ENCODE measurements at places on chromosomes 11 and 22. TPM values are rescaled to one million over a fixed set of nuclear protein-coding genes. Genes with fewer than 3 reads are reported as not detected.

- DNase-seq, result no peak
Measured at GRCh38 chr11:116118138-116118470, 613.9 kb upstream of the CADM1 start.

DNA sequence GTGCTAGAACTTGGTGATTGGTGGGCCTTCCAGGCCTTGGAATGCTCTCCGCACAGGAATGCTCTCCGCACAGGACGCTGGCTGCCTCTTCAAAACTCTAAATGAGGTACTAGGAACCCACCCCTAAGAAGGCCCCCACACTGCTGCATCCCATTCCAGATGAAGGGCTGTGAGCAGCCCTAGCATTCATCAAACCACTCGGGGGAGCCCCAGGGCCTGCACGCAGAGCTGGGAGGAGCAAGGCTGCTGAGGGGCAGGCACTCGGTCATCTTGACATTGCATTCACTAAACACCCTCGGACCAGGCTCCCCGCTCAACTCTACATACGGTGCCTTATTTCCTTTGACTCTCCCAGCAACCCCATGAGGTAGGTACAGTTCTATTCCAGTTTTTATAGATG is 49.2 kb upstream of the EMID1 start:
- DNase-seq, result no peak

DNA sequence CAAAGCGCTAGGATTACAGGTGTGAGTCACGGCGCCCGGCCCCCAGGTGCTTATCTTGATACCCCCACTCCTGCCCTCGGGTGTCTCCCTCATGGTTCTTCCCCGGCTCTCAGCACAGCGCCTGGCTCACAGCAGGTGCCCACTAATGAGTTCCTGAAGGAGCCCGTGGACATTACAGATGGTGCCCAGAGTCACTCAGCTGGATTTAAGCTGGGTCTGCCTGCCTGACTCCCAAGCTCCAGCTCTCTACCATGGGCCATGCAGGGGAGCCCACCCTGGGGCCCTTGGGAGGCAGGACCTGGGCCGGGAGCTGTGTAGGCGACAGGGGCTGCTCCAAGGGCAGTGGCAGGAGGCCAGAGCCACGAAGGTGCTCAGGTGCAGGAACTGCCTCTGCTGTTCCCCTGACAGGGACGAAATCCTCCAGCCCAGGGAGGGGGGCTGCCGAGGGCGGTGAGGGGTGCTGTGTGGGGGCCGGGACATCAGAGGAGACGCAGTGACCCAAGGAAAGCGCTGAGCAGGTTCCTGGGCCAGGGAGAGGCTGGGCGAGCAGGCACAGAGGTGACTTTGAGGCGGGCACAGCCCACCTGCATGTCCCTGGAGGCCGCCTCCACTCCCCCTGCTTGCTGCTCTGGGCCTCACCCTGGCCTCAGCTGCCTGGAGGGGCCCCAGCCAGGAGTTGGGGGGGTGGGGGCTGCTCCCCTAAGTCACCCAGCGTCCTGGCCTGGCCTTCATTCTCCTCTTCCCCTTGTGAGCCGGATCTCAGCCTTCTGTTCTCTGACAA is 14.6 kb upstream of the FLRT1 start:
- no peak for DNase-seq

DNA sequence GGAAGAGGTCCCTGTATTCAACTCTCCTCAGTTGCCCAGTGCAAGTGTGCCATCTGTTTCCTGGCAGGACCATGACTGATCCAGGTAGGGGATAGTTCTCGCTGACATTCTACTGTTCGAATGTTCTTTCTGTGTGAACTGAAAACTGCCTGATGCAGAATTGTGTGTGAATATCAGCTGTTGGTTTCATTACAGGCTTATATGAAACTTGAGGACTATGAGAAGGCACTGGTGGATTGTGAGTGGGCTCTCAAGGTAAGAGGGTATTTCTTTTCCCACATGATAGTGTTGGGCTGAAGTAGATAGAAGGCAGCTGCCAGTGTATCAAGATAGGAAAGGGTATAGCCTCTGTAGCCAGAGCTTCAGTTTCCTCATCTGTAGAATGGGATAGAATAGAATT is 15.3 kb downstream of the TTC12 start:
- DNase-seq, result no peak

DNA sequence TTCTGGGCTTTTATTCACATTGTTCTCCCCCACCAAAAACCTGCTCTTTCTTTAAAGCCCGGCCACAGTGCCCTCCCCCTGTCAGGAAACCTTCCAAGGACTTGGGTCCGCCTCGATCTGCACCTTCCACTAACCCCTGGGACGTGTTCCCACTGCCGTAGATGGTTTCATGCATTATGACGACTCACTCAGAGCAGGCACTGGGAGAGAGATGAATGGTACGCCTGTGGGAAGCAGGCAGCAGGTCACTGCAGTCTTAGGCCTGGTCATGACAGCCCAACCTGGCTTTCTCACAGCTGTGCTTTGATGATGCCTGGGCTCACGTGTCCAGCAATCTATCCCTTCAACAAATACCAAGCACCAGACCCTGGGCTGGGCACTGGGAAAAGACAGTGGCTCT is 115.7 kb downstream of the WNT7B start:
- DNase-seq, result no peak

DNA sequence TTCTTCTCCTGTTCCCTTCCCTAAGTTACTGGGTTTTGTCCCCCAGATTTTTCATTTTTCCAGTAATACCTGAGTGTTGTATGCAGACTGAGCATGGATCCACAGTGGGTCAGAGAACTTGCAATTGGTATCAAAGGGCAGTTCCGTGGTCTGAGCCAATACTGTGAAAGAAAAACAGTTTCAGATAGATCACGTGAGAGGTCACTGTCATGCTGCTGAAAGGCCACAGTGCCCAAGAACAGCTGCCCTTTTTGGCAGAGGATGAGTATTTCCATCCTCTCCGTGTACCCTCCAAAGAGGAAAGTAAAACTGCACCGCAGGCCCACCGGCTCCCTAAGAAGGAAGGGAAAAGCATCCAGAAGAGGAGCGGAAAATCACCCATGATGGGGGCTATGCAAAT is 73.0 kb upstream of the TBCEL start:
- DNase-seq, result no peak

- no peak for DNase-seq
Measured at GRCh38 chr11:62999649-63000048, 14.9 kb upstream of the SLC22A6 start.

GRCh38 chr22:33535937-33536875 is 384.1 kb downstream of the LARGE1 start:
- no peak for DNase-seq

- no peak for DNase-seq
Measured at GRCh38 chr11:73157101-73158010, 15.2 kb upstream of the FCHSD2 start.

- DNase-seq, result no peak
Measured at GRCh38 chr11:23509821-23510220, 649.5 kb upstream of the CCDC179 start.

DNA sequence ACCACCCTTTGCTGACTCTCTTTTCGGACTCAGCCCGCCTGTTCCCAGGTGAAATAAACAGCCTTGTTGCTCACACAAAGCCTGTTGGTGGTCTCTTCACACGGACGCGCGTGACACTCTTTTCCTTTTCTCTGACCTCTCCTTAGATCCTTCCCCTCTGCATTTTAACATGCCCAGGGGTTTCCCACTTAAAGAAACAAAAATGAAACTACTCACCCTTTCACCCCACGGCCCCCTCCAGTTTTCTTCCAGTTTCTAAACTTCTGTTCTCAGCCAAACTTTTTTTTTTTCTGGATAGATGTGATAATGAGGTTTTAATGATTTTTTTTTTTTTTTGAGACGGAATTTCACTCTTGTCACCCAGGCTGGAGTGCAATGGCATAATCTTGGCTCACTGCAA is 32.8 kb upstream of the NUP50 start:
- DNase-seq, result no peak

DNA sequence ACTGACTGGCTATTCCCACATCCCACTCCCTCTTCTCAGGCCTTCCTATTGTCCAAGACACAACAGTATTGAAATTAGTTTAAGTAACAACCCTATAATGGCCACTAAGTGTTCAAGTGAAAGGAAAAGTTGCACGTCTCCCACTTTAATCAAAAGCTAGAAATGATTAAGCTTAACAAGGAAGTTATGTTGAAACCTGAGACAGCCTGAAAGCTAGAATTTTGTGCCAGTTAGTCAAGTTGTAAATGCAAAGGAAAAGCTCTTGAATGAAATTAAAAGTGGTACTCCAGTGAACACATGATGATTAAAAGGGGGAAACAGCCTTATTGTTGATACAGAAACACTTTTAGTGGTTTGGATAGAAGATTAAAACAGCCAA is 332.7 kb downstream of the CASP12 start:
- no peak for DNase-seq

GRCh38 chr11:86524620-86525352 is 147.6 kb downstream of the ME3 start:
- DNase-seq, result no peak

DNA sequence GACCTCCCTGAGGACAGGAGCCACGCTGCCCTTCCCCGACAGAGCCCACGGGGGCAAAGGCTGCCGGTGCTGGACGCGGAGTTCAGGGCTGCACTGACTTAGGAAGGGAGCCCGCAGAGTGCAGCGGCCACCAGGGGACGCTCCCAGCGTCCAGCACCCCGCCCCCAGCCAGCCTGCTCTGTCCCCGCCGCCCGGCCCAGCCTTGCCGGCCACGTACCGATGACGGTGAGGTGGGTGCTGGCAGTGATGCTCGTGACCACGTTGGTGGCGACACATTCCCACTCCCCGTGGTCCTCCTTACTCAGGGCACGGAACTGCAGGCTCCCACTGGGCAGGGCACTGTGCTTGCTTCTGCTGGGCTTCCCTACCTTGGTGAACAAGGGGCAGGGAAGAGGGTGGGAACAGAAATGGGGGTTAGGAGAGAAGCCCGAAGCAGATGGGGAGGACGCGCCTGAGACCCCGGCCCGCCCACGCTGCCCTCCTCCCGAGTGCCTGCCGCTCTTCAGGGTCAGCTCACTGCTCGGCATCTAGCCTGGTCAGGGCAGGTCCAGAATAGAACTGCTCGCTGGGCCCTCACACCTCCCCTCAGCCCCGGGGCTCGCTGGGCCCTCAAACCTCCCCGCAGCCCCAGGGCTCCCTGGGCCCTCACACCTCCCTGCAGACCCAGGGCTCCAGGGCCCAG is 25.9 kb downstream of the IGSF9B start:
- DNase-seq, result no peak

GRCh38 chr11:8597182-8597581 is 3.2 kb upstream of the STK33 start:
- no peak for DNase-seq

DNA sequence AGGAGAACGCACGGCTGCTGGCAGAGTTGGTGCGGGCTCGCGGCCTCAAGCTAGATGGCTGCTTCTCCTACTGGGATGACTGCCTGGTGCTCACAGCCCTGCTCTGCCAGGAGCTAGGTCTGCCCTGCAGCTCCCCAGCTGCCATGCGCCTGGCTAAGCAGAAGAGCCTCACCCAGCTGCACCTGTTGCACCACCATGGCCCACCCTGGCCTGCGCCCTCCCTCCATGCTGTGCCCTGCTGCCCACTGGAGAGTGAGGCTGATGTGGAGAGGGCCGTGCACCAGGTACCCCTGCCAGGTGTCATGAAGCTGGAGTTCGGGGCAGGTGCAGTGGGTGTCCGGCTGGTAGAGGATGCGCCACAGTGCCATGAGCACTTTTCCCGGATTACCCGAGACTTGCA is 4.8 kb upstream of the RPS6KB2 start:
- no peak for DNase-seq

- DNase-seq, result no peak
Measured at GRCh38 chr22:46974077-46974476, 211.6 kb downstream of the TBC1D22A start.

DNA sequence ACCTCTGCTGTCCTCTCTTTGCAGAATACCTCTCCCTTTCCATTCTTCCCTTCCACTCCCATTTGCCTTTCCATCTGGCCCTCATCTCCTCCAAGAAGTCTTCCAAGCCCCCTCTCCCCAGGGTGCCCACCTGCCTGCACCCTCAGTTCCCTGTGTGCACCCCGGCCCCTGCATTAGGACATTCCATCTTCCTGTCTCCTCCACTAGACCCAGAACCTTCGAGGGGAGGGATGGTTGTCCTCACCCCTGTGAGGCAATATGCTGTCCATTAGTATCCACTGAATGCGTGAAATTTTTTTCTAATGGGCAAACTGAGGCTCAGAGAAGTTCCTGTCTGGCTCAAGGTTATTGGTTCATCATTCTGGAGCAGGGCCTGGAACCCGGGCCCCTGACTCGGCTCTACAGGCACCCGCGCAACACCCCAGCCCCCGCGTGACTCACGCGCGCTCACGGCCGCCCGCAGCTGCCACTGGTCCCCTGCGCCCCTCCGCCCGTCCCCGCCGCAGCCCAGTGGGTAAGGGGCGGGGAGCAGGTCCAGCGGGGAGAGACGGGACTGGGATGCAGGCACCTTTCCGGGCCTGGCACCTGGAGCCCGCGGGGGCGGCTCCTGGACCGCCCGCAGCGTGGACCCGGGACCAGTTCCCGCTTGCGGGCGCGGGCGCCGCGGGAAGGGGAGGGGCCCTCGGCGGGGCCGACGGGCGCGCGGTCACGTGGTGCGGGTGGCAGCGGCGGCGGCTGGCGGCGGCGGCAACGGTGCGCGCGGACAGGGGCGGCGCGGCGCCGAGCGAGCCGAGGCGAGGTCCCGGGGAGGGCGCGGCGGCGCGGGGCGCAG is 7.0 kb downstream of the SEPTIN3 start:
- DNase-seq, result peak; percentile 57

GRCh38 chr22:46823248-46823647 is 60.8 kb downstream of the TBC1D22A start:
- DNase-seq, result no peak

- DNase-seq, result no peak
Measured at GRCh38 chr11:55655096-55655495, 6.9 kb upstream of the OR4C6 start.

- no peak for DNase-seq
Measured at GRCh38 chr11:122140500-122140899, 24.5 kb upstream of the BLID start.

GRCh38 chr11:20114588-20114987 is 45.7 kb downstream of the DBX1 start:
- DNase-seq, result no peak

- DNase-seq, result no peak
Measured at GRCh38 chr11:28834877-28835276, 726.7 kb downstream of the METTL15 start.

- no peak for DNase-seq
Measured at GRCh38 chr11:45248501-45249011, 37.6 kb downstream of the SYT13 start.

DNA sequence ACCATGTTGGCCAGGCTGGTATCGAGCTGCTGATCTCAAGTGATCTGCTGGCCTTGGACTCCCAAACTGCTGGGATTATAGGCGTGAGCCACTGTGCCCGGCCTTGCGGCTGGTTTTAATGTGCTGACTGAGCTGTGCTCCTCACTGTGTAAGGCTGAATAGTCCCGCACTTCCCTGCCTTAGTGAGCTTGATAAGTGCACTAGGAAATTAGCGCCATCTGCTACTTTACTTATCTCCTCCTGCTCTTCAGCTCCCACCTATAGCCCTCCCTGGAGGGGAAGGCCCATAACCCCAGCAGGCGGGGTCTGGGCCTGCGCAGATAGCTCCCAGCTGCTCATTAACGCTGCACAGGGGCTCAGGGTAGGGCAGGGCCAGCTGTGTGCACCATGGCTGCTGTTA is 49.4 kb downstream of the CLMP start:
- DNase-seq, result no peak

The CHCHD10 gene
- 61.8 TPM for total RNA-seq

The WNT11 gene
- 22.5 TPM for total RNA-seq

The CBLIF gene
- not detected for total RNA-seq

The OR51F2 gene
- not detected for total RNA-seq

The NCAPH2 gene
- total RNA-seq, result 57.9 TPM

The CNGA4 gene
- total RNA-seq, result 0.54 TPM

The GRK2 gene
- 46.4 TPM for total RNA-seq

The CARD18 gene
- total RNA-seq, result not detected
